AG09309 (cell line): ENCODE measurements at places on chromosomes 12 and 14.

DNA sequence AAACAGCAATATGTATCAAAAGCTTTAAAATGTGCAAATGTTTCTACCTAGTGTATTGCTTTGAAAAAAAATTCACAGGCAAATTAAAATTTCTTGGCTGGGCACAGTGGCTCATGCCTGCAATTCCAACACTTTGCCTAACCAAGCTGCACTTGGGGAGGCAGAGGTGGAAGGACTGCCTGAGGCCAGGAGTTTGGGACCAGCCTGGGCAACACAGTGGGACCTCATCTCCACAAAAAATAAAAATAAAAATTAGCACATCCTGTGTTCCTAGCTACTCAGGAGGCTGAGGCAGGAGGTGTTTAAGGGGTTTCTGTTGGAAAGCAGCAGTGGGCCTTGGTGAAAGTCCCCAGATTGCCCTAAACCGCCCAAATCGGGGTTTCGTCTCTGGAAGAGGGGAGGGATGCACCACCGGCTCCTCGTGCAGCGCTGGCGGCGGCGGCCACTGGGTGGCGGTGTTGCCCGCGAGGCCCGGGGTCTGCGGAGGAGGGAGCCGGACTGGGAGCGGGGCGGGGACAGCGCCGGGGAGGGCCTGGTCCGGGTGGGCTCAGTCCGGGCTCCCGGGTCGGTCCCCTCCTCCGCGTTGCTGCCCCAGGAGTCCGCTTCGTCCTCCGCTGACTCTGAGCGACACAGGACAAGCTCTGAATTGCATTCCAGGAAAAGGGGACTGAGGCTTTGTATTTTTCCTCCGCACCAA lies 265.6 kb downstream of the AACS start:
- no peak for DNase-seq

- no peak for DNase-seq
Observed at GRCh38 chr12:92074889-92075288, 70.8 kb downstream of the BTG1 start.

DNA sequence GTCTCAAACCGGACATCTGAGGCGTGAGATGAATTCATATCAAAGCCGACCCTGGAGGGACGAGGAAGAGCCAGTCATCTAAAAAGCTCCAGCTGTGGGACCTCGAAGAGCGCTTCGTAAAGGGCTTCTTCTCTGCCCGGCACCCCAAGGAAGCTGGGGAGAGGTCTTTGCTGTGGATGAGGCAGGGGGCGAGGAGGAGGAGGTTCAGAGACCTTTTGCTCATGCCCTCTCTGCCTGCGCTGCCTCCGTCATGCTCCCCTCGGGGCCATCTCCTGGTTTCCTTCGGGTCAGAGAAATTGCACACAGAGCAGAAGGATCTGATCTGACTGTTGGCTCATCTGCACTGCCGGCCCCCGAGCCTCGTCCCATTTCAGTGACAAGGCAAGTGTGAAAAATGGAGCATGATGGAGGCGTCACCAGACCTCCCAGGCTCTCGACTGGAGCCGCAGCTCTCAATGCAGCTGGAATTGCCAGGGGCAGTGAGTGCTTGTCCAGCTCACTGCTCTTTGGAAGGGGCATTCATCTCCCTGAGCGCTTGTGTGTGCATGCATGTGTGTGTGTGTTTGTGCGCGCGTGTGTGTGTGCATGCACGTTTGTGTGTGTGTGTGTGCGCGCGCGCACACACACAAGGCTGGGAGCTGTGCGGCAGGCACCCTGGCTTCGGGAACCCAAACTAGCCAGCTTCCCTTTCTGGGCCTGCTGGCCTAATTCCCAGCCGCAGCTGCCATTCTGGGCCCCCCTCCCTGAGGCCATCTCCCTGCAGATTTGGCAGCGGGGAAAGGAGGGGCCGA lies 9.2 kb downstream of the CABP1 start:
- no peak for DNase-seq

- DNase-seq, result no peak
Observed at GRCh38 chr14:106083082-106083481, 556.7 kb downstream of the TMEM121 start.

DNA sequence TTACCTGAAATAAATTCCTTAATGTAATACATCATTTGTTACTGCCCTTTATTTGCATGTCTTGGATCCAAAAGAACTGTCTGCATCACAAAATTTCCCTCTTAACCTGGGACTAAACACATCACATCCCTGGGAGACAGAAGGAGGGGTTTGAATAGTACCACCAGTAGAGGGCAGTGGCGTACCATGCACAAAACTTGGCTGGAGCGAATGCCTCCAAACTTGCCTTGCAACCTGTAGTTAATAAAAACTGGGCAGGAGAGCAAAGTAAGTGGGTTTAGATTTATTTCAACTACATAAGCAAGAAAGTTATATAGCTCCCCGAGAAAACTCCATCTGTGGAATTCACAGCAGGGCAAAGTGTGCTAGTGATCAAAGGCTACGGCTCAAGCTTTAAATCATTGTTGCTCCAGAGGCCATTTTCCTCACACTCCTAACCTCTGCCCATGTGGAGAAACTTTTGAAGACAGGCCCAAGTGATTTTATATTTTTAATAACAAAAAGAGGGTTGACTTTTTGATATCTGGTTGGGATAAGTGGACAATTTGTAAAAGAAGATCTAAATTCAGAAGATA lies 1176.7 kb upstream of the SEL1L start:
- DNase-seq, result no peak

- DNase-seq, result peak; percentile 59
Observed at GRCh38 chr12:62537551-62537950, 70.9 kb downstream of the MON2 start.

- DNase-seq, result no peak
Observed at GRCh38 chr14:73295198-73295796, 58.0 kb downstream of the PAPLN start.

DNA sequence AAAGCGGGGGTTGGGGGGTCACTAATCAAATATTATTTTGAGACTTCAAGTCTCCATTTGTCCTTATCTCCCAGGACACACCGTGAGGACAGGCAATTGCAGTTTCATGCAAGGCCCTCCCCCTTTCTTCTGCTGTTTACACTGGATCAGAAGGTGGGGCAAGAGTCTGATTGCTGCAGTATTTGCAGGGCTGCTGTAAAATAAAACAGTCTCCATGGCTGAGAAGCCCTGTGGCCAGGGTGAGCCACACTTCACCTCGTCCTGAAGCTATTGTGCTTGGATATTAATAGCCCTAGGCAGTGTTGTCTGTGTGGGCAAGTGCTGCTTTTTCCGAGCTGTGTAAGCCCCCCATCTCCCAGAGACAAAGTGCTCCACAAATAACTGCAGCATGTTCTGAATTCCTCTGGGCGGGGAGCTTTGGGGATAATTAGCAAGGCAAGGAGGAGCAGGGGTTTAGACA lies 187.4 kb upstream of the NTF3 start:
- no peak for DNase-seq

DNA sequence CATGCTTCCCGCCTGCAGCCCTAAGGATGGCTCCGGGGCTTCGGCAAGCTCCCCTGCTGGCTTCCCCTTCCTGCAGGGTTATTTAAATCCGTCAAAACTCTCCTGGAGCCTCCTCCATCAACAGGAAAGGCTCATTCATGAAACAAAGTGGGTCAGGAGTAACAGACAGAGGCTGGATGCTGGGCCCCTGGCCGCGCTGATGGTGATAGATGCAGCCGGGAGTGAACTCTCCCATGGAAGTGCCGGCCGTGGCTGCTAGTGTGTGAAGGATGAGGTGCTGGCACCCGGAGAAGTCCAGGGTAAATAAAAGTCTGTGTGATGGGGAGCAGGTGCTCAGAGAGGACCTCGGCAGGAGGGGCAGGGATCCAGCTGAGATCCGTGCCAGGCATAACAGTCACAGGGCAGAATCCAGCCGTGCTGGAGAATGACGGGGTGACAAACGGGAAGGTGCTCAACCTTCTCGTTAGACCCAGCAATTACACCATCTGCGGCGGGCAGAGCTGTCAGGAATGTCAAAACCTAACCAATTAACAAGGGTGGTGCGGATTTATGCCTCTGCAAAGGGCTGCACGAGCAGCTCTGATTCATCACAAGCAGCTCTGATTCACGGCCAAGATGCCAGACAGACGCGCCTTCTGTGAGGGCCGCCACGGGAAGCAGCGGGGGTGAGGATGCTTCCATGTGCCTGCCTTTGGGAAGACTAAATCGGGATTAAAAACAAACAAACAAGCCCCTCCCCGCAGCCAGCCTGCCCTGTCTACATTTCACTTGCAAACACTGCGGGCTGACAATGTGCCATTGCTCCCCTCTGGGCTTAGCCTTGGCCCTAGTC lies 55.6 kb downstream of the SYNE3 start:
- peak; percentile 52 for DNase-seq

DNA sequence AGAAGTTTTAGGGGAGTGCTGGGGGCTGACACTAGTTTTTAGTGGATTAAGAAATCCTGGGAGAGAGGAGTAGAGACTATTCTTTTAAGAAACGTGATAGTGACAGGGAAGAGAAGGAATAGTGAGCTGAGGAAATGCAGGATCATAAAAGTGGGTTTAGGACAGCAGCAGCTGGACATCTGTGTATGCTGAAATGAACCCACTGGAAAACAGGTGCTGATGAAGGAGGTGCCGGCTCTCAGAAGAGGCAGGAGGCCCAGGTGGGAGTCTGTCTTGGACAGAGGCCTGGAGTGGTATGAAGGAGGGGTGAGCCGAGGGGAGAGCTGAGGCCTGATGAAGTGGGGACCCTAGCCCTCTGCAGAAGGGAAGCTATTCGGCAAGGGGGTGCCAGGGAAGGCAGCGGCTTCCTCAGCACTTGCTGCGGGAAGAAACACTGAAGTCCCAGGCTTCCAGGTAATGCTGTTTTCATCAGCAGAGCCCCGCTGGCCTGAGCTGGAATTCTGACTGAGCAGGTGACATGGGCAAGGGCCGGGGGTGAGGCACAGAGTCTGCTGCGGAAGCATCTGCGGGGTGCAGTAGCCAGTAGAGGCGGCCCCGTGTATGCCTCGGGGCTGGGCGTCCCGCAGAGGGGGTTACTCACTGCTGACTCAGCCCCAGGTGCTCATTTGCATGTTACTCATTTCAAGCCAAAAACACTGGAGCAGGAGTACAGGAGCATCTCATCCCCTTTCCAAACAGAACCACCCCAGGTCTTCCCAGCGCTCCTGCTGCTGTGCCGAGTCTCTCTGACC lies 89.7 kb downstream of the TMCC3 start:
- no peak for DNase-seq

GRCh38 chr12:6266971-6267721 lies 43.3 kb upstream of the PLEKHG6 start:
- DNase-seq, result peak; percentile 52

- DNase-seq, result no peak
Observed at GRCh38 chr12:63085120-63085519, 65.9 kb downstream of the AVPR1A start.

- DNase-seq, result no peak
Observed at GRCh38 chr14:105760691-105761344, 234.4 kb downstream of the TMEM121 start.

DNA sequence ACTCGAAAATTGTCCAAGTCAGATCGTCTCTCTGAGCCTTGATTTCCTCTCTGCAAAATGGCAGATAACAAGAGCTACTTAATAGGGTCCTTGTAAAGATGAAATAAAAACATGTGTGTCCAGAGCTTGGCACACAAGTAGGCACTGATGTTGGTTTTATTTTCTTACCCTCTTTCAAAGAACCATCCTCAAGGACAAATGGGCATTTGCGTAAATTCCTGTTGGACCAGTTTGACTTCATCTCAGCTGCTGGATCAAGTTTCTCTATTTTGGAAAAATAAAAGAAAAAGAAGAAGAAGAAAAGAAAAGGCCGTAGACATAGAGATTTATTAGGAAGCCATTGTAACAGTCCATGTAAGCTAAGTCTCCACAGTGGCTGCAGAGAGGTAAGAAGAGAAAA lies 47.2 kb downstream of the MAP1LC3B2 start:
- no peak for DNase-seq

DNA sequence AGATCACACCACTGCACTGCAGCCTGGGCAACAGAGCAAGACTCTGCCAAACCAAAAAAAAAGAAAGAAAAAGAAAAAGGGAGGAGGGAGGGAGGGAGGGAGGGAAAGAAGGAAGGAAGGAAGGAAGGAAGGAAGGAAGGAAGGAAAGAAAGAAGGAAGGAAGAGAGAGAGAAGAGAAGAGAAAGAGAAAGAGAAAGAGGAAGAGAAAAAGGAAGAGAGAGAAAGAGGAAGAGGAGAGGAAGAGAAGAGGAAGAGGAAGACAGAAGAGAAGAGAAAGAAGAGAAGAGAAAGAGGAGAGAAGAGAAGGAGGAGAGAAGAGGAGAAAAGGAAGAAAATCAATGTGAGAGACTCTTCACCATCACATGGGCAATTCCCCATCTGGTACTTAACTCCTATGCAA lies 57.6 kb upstream of the CRACR2A start:
- DNase-seq, result no peak

GRCh38 chr14:101103321-101103901 lies 199.9 kb upstream of the RTL1 start:
- no peak for DNase-seq

GRCh38 chr14:53871951-53872350 lies 84.7 kb downstream of the BMP4 start:
- DNase-seq, result no peak

GRCh38 chr14:94162466-94162865 lies 11.7 kb upstream of the PPP4R4 start:
- no peak for DNase-seq

DNA sequence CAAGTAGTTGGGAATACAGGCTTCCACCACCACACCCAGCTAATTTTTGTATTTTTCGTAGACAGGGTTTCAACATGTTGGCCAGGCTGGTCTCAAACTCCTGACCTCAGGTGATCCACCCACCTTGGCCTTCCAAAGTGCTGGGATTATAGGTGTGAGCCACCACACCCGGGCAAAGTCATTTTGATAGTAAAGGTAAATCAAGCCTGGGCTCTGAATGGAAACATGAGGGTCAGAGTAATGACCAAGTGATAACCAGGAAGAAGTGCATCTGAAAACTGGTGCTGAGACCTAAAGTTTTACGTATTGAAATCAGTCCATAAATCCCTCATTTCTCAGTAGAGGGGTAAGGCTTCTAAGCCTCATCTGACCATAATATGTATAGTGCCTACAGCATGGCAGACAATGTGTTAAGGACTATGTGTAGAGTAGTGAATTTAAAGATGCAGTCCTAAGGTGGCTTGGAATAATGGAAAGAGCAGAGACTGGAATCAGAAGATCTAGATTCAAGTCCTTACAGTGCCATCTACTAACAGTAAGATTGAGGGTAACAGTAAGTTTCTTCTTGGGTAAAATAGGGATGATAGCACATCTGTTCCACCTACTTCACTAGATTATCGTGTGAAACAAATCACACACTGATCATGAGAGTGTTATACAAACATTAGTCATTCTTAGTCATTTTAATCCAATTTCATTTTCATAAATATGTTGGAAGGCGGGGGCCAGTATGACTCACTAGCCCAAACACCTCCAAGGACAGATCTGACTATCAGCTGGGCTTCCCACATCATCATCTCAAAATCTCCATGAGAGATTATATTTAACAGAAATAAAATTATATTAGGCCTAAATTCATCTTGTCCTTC lies 11.2 kb downstream of the MAP4K5 start:
- DNase-seq, result peak; percentile 42

- DNase-seq, result no peak
Observed at GRCh38 chr14:38205119-38205813, 2.4 kb upstream of the SSTR1 start.

- DNase-seq, result no peak
Observed at GRCh38 chr12:66398931-66399910, 96.9 kb downstream of the HELB start.
